ENCODE measurements at places on chromosomes 1 and 21.

DNA sequence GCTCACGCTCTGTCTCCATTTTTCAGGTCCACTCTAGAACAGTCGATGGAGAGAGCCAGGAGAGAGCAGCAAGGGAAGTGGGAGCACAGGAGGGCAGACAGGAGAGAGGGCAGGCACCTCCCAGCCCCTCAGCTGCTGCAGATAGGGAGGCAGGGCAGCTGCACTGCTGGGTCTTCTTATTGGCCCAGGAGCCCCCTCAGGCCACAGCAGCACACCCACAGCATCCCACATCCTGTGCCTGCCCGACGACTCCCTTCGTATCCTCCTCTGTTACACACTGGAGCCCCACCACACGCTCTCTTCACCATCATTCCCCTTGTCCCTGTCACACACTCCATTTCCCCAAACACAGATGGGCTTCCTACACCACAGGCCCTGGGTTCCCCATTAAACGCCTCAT is 13.7 kb upstream of the ARTN start:
- DNase-seq, result no peak

GRCh38 chr1:50417507-50417906 is 5.7 kb downstream of the DMRTA2 start:
- no peak for DNase-seq

- DNase-seq, result peak; percentile 54
Measured at GRCh38 chr1:203702130-203702577, 62.8 kb upstream of the LAX1 start.

DNA sequence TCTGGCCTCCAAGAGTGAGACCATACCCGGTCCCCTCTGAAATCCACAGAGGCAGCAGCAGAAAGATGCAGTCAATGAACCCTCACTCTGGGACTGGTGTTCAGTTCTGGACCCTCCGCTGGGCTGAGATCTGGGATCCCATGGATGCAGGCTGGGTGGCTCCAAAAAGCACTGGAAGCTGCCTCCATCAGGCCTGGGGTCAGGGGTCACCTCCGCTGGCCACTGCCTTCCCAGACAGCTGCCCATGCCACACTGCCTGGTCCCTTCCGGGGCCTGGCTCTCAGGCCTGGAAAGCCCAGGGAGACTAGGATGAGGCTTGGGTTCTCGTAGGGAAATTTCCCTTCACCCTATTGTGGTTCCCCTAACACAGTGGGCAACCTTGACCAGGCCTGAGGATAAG is 21.4 kb upstream of the PADI4 start:
- no peak for DNase-seq

DNA sequence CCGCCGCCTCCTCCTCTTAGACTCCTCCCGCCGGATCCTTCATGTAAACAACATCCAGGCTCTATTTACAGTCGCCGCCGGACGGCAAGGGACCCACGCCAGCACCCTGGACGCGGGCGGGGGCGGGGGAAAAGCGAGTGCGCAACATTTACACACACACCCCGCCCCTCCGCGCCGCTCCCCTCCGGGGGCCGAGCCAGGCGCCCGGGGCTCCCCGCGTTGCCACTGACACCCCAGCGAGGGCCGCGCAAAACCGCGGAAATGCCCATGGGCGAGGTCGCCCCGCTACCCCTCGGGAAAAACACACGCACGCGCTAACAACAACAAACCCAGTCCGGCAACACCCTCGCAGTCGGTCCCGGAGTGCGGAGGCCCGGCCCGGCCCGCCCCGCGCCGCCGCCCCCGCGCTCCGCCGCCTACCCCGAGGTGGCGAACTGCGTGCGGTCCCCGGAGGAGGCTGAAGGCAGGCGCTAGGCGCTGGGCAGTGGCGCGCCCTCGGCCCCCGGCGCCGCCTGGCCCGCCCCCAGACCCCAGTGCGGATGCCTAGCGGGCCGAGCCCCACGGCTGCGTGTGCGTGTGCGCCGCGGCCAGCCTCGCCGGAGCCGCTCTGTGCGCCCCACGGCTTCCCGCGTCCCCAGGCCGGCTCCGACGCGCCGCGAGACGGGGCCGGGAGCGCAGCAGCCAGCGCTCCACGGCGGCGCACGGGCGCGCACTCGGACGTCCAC is 81.1 kb upstream of the AK4 start:
- peak; percentile 52 for DNase-seq

DNA sequence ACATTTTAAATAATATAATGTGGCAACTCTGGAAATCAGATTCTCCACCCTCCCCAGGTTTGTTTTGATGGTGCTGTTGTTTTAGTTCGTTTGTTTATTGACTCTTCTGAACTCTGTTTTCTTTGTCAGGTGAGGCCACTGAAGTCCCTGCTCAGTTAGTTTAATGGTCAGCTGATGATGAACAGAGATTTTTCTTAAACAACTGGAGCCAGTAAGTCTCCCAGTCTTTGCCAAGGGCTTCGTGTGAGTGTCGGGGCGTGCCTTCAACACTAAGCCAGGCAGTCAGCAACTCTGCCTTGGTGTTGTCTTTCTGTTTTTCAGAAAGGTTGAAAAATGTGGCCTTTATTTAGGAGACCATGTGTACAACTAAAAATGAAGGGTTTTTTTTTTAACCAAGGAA is 58.9 kb downstream of the TEX35 start:
- DNase-seq, result no peak

DNA sequence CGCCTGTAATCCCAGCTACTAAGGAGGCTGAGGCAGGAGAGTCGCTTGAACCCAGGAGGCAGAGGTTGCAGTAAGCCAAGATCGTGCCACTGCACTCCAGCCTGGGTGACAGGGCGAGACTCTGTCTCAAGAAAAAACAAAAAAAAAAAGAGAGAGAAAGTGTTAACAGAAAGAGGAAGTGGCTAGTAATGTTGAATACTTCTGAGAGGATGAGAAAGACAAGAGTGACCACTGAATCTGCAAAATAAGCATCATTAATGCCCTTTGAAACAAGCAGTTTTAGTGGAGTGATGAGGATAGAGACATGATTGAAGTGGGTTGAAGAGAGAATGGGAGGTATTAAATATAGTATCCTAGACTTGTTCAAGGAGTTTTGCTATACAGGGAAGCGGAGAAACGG is 11.7 kb downstream of the MPZ start:
- DNase-seq, result no peak

GRCh38 chr1:67723620-67724019 is 38.6 kb downstream of the GADD45A start:
- DNase-seq, result no peak

DNA sequence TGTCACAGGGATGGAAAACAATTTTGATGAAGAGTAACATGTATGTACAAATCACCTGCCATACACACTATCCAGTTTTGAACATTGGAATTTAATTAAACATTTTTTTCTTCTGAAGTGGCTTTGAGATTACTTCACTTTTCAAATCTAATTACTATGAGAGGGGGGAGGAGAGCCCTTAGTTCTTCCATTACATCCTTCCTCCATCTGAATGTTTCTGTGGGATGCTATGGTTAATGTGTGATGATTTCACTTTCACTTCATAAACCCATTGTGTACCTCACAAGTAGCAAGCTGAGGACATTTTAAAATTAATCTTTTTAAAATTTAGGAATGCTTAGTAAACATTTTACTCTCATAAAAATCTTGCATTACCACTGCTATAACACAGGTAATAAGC is 156.9 kb downstream of the RUNX1 start:
- no peak for DNase-seq

DNA sequence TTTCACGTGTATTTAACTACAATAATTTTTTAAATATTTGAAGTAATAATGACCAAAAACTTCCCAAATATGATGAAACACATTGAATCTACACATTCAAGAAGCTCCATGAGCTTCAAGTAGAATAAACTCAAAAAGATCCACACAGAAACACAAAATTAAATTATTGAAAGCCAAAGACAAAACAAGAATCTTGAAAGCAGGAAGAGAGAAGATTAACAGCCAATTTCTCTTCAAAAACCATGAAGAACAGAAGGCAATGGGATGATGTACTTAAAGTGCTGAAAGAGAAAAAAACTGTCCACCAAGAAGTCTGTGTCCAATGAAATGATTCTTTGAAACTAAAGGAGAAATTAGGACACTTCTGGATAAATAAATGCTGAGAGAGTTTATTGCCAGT is 5.1 kb upstream of the KRTAP10-10 start:
- no peak for DNase-seq

DNA sequence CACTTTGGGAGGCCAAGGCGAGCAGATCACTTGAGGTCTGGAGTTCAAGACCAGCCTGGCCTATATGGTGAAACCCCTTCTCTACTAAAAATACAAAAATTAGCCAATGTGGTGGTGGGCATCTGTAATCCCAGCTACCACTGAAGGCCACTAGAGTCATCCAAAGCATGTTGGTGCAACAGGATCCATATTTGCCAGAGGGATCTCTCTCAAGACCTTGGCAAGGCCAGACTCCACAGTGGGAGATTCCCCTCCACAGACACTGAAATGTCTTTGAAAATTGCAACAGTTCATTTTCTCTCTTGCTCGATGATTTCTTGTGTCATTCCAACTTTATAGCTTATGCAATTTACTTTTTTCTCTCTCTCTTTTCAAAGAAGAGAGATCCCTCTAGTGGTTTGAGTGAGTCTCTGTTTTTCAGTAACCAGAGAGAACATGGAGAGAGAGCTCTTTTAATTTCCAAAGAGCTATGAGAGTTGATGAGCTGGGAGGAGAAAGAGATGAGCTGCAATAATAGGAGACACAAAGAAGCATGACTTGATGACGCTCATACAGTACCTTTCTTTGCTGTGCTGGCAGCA is 176.8 kb upstream of the USP25 start:
- DNase-seq, result no peak

DNA sequence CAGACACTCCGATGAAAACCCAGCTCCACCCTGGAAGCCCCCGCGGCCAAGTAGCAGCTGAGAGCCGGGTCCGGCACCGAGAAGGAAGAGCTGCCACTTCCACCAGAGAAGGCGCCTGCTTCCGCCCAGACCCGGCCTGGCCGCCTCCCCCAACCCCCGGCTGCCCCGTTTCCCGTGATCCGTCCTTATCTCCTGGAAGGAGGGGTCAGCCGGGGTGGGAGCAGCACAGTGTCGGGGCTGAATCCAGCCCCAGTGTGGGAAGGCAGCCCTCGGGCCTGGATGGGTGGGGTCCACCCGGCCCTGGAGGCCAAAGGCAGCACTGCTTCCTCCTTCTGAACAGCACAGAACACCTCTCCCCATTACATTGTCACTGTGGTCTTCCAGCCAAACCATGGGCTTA is 69.4 kb downstream of the MEGF6 start:
- no peak for DNase-seq

- no peak for DNase-seq
Measured at GRCh38 chr1:81812712-81813111, 12.0 kb downstream of the ADGRL2 start.

GRCh38 chr1:185341196-185341781 is 24.2 kb upstream of the IVNS1ABP start:
- DNase-seq, result no peak

GRCh38 chr1:180927841-180928240 is 15.1 kb downstream of the KIAA1614 start:
- DNase-seq, result no peak

DNA sequence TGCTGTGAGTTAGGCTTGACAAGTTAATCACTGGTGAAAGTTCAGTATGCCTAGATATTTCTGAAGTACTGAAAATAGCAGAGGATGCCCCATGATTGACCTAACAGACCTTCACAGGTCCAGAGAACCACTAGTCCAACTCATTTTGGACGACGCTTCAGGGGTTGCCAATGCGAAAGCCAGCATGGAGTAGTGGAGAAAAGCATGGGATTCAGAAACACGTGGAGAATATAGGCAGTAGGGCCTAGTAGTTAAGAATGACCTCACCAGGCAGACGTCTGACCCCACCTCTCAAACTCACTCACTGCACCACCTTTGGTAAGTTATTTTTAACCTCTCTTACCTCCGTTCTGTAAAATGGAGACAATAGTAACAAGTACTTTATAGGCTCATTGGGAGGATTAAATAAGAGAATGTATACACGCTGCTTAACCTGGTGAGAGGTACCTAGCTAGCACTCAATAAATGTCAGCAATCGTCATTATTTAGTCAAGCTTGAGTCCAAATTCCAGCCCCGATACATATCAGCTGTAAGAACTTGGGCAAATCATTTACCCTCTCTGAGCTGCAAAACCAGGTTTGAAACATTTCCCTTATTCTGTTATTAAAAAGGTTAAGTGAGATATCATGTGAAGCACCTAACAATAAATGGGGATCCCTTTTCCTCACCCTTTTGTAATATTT is 13.2 kb downstream of the PLPP3 start:
- no peak for DNase-seq

GRCh38 chr21:36966821-36967768 is 626 bp upstream of the HLCS start:
- DNase-seq, result no peak

- no peak for DNase-seq
Measured at GRCh38 chr1:37442644-37443043, 31.7 kb upstream of the ZC3H12A start.

DNA sequence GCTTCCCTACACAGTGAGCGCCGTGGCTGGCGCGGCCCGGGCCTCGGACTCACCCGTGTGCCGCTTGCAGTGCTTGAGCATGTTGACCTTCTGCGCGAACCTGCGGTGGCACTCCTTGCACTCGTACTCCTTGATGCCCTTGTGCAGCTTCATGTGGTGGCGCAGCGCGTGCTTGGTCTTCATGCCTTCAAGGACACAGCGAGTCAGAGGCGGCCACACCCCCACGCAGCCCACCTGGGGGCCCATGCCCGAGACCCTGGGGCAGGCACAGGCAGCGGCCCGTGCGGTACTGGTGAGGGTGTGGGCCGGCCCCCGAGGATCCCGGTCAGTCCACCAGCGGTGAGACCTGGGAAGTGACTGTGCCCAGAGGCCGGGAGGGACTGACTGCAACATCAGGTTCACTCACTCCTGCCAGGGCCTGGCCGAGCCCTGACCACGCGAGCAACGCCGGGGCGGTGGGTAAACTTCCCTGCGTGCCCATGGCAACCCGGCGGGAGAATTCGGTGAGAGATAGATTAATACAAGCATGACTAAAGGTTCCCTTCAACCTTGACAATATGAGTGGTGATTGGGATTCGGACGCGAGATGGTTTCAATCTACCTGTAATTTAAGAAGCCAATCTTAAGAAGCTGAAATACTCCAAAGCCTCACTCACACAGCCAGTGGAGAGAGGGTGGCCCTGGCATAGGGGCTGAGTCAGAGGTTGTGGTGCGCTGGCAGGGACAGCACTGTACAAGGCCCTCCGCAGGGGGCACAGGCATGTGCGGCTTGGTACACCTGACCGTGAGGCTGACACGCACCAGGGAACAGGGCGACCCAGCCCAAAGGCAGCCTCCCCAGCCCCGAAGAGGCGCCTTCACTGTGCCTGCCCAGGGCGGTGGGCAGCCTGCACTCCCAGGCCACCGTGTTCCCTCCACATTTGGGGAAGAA is 49.1 kb upstream of the RIPK4 start:
- DNase-seq, result no peak

- DNase-seq, result no peak
Measured at GRCh38 chr1:152770411-152770810, 4.5 kb upstream of the LCE1F start.

- no peak for DNase-seq
Measured at GRCh38 chr1:58396150-58396549, 150.4 kb downstream of the OMA1 start.

GRCh38 chr1:53369761-53370160 is 41.9 kb upstream of the LRP8 start:
- no peak for DNase-seq

GRCh38 chr1:6700853-6701436 is 671 bp downstream of the DNAJC11 start:
- DNase-seq, result no peak

Measured in activated CD4-positive, alpha-beta T cell treated with anti-CD3 and anti-CD28 coated beads for 24 hours (primary cell).